ENCODE measurements at places on chromosomes 5 and 9.

- DNase-seq, result peak; percentile 69
Measured at GRCh38 chr9:72460342-72461312, 60.8 kb upstream of the TMC1 start.

- peak; percentile 32 for DNase-seq
Measured at GRCh38 chr5:10151656-10152055, 98.0 kb downstream of the ATPSCKMT start.

- no peak for DNase-seq
Measured at GRCh38 chr9:120308495-120308894, 271.5 kb downstream of the CDK5RAP2 start.

DNA sequence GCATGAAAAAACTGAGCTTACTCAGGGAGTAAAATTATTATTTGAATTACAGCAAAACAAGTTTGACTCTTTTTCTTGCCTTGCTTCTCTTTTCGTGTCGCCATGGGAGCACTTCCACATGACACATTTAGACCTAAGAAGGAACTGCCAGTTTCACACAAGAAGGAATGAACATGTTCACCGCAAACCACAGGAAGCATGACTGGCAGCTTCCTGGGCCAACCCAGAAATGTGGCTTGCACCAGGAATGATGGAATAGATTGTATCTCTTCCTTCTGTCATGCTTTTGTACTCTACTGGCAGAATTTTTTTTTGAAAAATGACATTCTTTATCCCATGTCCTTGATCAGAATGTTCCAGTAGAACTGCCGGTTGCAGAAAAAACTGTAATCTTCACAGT, 32.9 kb upstream of the MAN2A1 start:
- peak; percentile 95 for DNase-seq

- peak; percentile 85 for DNase-seq
Measured at GRCh38 chr9:107018861-107019545, 156.0 kb downstream of the ZNF462 start.

DNA sequence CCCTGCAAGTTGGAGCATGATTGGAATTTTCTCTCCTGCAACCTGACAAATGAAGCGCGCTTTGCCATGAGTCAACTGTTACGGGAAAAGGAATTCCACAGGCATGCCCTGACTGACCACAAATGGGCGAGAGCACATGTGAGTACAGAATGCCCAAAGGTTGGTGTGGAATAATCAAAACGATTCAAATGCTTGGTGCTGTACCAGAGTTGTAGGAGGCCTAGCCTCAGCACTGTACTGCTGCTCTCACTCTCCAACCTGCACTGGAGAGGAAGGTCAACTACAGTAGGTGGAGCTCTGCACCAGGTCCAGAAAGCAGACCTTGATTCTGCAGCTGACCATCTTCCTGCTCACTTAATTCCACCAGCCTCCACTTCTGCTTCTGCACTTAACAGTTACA, 406.9 kb upstream of the ACTBL2 start:
- peak; percentile 97 for DNase-seq

- DNase-seq, result peak; percentile 54
Measured at GRCh38 chr5:79143684-79144379, 32.2 kb downstream of the BHMT start.

DNA sequence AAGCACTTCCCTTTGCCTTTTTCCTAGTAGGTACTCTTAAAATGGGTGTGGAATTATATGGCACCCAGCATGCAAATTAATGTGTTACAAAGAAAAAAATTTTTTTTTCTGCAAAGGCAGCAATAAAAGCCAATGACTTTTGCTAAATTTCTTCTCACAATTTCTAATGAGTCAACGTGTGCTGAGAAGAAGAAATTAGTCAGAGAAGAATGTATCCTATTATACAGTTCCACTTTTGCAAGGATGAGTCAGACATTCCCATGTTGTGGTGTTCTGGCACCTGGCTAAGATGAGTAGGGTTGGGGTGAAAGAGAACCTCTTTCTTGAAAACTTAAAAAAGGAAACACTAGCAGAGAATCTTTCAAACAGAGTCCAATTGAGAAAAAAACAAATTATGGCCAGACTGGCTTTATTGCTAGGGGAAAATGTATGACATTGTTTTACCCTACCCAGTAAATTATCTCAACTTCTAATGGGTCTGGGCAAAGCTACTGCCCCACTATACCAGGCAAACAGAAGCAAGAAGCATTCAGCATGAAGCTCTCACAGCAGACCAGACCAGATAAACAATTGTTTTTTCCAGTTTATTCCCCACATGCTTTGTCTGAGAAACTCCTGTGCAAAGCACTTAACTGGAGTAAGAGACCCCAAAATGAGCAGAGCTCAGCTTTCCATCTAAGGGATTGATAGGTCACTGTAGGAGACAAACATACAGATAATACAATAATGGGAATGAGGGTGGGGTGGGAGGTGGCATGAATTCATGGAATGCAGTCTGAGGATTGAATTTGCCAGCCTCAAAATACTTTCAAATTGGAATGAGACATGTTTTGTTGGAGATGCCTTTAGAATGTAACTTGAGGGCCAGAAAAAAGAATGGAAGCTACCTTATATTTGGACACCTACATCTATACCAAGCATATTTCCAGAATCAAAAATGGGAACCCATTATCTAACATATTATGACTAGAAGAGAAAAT, 220.8 kb upstream of the RFX3 start:
- peak; percentile 87 for DNase-seq

- peak; percentile 47 for DNase-seq
Measured at GRCh38 chr5:72248410-72248981, 71.5 kb downstream of the MRPS27 start.

- DNase-seq, result no peak
Measured at GRCh38 chr5:66958980-66959641, 237.5 kb downstream of the CD180 start.

GRCh38 chr5:80141681-80142080, 106.5 kb downstream of the THBS4 start:
- no peak for DNase-seq

- DNase-seq, result no peak
Measured at GRCh38 chr9:107545036-107545435, 55.5 kb upstream of the KLF4 start.

- no peak for DNase-seq
Measured at GRCh38 chr9:113484258-113484730, 20.8 kb downstream of the RGS3 start.

DNA sequence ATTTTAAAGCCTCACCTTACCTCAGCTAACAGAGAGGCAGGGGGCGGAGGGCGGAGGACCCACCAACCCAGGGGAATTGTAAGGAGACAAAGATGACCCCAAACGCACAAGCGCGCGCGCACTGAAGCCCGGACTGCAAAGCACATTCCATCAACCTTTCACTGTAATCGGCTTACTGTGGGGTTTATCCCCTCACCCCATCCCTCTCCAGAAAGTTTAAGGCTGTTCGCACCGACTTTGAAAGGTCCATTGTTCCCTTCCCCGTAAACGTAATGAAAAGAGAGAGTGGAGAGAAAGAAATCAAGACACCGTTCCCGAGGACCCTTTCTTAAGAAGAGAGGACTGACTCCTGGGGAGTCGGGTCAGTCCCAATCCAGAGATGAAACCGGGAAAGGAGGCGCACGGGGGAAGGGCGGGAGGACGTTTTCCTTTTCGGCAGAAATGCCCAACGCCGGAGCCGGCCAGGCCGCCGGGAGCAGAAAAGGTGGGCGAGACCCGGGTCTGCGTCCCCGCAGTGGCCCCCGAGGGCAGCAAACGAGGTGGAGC, 464 bp downstream of the CEMIP2 start:
- no peak for DNase-seq

GRCh38 chr5:79464695-79465332, 49.1 kb downstream of the HOMER1 start:
- peak; percentile 15 for DNase-seq

- DNase-seq, result no peak
Measured at GRCh38 chr5:91538179-91538578, 155.1 kb upstream of the ARRDC3 start.
